ENCODE measurements at places on chromosomes 12 and 14.

GRCh38 chr12:27555925-27556778, 32.1 kb downstream of the PPFIBP1 start:
- no peak for DNase-seq

DNA sequence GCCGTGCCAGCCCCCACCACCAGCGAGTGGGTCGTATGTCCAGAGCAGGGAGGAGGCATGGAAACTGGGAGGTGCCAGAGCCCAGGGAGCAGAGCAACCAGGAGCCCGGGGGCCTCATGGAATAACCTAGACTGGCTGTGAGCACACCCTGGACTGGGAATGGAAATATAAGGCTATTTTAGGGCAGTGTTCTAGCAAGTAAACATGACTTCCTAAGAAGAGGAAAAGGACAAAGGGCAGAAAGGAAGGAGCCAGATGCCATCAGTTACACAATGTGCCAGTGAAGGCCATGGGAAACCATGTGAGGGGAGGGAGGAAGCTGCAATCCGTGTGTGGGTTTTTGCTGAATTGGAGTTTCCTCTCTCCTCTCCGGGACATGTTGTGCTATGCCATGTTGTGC, 18.7 kb upstream of the CPM start:
- DNase-seq, result no peak

DNA sequence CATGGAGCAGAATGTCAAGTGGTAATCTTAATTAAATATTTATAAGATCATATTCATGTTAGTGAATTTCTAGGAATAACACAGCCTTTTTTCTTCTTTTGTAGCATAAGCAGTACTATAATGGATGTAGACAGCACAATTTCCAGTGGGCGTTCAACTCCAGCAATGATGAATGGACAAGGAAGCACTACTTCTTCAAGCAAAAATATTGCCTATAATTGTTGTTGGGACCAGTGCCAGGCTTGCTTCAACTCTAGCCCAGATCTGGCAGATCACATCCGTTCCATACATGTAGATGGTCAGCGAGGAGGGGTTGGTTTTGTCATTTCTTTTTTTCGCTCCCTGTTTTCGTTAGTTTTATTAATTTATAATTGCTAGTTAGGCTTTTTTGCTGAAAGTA, 23.1 kb downstream of the AEBP2 start:
- no peak for DNase-seq

- DNase-seq, result no peak
Measured at GRCh38 chr14:99880651-99881420, 87.6 kb downstream of the EML1 start.

GRCh38 chr12:75908961-75909605, 122.5 kb downstream of the PHLDA1 start:
- no peak for DNase-seq

Measured in activated T-helper 2 cell treated with anti-CD3 and anti-CD28 coated beads, Interferon-gamma antibody, Interleukin-2, Interleukin-4, amounts not matched to agents 10 μg/mL and 5 μg/mL and 100 μg/mL, durations not matched to agents 14 hours and 24 hours and 36 hours (primary cell).